NCI-H1436 treated with DMSO at 0.1 percent for 48 hours (cell line): ENCODE measurements at places on chromosomes 1 and 21.

DNA sequence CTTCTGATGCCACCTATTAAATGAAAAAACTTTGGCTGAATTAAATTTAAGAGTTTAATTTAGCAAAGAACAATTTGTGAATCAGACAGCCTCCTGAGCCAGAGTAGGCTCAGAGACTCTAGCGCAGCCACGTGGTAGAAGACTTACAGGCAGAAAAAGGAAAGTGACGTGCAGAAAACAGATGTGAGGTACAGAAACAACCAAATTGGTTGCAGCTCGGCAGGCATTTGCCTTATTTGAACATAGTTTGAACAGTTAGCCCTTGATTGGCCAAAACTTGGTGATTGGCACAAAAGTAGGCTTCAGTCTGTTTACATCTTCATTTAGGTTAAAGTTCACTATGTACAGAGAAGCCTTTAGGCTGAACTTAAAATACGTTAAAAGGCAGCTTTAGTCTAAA lies 22.9 kb downstream of the TCP10L start:
- no peak for DNase-seq

- no peak for DNase-seq
These were observed 55.5 kb upstream of the FAM89A start for GRCh38 chr1:231095595-231095994.

DNA sequence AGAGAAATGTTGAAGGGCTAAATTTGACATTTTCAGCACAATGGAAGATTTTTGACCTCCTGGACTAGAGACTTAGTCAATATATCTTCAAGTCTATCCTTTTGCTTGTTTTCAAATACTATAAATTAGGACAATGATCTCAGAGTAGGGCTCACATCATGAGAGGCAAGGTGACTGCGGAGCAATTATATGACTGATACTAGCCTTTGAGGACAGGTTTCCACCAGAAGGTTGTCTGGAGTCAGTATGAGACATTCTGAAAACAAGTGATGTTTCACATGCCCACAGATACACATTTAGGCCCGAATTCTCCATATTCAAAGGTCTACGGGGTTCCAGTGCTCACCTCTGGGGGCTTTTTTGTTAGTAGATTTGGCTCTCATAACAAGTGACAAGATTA lies 142.3 kb upstream of the SAMSN1 start:
- DNase-seq, result no peak

GRCh38 chr1:116415200-116415698 lies 42.2 kb downstream of the ATP1A1 start:
- no peak for DNase-seq

- DNase-seq, result no peak
These were observed 41.0 kb upstream of the APOBEC4 start for GRCh38 chr1:183694066-183694465.

- DNase-seq, result no peak
These were observed 37.7 kb upstream of the BCL10 start for GRCh38 chr1:85313888-85314696.
